ENCODE measurements at places on chromosomes 7 and 10.

- no peak for DNase-seq
Measured at GRCh38 chr7:16558761-16559302, 32.2 kb downstream of the LRRC72 start.

- no peak for DNase-seq
Measured at GRCh38 chr7:107185716-107186115, 16.9 kb downstream of the HBP1 start.

DNA sequence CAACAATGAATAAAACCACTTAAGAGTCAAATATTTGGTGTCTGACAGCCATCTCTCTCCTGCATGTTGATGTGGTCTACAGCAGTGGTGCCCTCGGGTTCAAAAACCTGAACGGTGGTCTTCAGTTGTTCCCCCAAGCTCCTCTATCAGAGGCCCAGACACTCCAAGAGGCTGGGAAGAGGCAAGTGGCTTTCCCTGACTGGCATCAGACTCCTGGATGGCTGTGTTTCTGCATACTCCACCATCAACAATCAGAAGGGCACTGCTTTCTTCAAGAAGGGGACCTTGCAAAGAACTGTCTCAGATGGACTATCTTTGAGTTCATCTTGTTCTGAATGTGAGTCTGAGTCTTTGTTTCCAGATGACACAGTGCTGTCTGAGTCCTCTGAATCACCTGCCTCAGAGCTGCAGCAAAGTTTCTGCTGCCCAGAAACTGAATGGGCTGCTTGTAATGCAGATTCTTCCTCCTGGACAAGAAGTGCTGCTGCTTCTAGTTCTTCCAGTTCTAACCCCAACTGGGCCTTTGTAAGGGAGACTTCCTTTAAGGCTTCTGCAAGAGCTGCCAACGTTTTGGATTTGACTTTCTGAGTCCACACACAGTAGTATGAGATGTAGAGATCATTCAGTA, 5.9 kb upstream of the SGMS1 start:
- DNase-seq, result no peak

- no peak for DNase-seq
Measured at GRCh38 chr7:130814778-130815335, 80.8 kb upstream of the KLF14 start.

DNA sequence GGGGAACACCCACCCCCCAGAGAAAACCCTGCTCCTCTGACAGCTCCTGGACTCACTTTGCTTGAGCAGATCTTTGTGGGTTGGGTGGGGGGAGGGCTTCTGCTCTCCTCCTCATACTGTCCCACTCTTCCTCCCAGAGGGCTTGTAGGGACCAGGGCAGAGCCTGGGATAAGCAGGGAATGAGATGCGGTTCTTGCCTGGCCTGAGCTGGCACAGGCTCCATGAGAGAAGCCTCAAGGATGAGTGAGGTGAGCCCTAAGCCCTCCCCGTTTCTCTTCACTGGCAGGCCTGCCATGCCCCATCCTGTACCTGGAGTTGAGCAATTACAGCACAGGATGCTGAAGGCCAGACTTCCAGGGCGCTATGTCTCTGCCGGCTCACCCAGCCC, 134.7 kb downstream of the ADAM12 start:
- DNase-seq, result no peak

- no peak for DNase-seq
Measured at GRCh38 chr7:157972914-157973313, 614.7 kb downstream of the PTPRN2 start.

DNA sequence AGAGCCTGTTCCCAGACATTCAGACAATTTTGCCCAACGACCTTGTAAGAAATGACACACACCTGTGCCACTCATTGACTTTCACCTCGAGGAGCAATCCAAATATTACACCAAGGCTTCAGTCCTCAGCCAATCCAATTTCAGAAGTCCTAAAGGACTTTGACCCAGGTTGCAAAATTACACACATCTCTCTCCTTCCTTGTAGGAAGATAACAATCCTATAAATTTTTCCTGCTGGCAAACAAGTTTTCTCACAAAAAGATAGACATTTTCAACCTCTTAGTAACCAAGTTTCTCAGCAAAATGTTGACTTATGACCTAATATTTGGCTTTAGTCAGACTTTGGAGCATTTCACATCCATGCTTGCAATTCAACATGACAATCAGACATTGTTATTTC, 745.0 kb downstream of the GRID1 start:
- no peak for DNase-seq

DNA sequence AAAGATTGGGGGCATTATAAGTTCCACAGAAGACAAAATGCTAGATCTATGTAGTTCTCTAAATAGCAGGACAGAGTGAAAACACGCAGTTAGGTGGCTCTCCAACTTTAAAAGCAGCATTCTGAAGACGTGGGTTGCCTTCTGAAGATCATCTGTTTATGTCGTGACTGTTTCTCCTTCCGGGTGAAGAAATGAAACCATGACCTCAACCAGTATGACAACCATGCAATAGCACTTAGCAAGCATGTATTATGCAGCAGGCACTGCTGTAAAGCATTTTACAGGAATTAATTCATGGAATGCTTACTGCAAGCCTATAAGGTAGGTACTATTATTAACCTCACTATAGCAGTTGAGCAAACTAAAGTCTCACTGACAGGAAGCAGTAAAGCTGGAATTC, 125.2 kb downstream of the SLC25A13 start:
- no peak for DNase-seq

GRCh38 chr7:14071045-14071444, 81.6 kb upstream of the ETV1 start:
- no peak for DNase-seq

- no peak for DNase-seq
Measured at GRCh38 chr10:77566914-77567566, 70.6 kb downstream of the KCNMA1 start.

DNA sequence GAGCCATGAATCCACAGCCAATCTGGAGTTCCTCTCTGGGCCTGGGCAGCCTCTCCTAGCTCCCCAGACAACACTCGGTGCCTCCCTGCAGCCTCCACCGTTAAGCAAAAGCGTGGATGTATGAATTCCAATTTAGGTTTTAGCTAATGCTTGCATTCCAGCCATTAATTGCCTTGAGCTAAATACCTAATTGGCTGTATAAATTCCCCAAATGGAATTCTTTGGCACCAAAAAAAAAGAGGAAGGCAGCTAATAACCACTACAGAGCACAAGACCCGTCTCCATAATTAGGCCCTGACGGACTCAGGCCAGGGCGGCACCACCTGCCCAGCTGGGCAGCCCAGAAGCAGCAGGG, 140.5 kb downstream of the PTPRN2 start:
- DNase-seq, result no peak

DNA sequence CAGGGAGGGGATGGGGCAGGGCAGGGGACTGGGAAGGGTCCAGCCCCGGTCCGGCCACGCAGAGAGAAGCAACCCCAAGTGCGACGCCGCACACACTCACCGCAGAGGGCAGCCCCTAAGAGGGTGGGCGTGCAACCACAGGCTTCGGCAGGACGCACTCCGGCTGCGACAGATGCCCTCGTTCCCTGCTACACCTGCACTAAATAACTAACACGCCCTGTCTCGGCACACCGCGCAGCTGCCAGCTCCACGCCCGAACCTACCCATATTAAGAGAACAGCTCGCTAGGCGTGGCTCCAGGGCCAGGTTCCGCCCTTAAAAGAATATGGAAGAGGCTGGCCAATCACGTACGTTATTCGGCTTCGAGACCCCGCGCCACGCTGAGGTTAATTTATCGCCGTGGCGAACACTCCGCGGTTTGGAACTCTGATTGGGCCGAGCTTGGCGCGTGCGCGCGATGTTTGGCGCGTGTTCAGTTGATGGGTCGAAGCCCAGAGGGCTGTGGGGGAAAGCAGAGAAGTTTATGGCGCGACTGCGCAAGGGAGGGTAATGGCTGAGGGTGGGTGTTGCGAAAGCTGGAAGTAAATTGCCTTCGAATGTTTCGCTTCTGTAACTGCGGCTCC, 91.1 kb downstream of the OR13A1 start:
- DNase-seq, result no peak

DNA sequence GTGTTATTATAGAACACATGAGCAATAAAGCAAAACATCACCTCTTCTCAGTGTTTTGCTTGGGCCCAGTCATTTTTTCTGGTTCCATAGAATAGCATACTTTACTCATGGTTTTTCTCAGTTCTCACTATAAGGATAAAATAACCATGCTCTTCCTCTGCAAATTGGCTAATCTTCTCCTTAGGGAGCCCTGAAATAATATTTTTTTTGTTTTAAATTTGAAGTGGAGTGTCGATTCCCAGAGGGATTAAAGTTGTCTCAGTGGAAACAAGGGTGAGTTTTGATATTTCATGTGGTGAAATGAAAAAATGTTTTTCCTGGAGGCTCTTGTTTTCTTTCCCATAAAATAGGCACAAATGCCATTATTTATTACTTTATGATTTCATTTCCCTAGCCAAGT, 127.3 kb downstream of the NOC3L start:
- no peak for DNase-seq

DNA sequence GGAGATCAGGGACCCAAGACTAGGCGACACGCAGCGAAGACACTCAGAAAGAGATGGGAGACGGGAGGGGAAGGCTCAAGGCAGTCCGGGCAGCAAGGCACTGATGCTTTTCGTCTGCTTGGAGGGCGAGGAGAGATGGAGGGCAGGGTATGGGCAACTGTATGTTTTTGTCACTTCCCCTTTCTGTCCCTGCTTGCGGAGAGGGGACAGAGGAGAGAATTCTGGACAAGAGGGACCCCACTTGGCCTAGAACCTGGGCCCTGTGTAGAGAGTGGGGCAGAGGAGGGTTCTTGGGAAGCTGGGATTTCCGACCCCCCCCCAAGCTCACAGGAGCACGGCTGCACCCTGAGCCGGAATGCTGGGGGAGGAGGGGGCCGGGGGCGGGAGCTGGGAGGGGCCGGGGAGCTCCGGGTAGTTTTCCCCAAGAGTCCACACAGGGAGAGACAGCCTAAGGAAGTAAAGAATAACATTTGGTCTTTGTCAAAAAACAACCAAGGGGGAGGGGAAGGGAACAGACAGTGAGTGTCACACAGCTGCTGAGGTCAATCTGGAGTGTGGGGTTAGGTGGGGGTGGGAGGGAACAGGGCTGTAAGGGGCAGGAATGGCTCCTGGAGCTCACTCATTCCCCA, 1.8 kb downstream of the LRCH4 start:
- DNase-seq, result no peak

DNA sequence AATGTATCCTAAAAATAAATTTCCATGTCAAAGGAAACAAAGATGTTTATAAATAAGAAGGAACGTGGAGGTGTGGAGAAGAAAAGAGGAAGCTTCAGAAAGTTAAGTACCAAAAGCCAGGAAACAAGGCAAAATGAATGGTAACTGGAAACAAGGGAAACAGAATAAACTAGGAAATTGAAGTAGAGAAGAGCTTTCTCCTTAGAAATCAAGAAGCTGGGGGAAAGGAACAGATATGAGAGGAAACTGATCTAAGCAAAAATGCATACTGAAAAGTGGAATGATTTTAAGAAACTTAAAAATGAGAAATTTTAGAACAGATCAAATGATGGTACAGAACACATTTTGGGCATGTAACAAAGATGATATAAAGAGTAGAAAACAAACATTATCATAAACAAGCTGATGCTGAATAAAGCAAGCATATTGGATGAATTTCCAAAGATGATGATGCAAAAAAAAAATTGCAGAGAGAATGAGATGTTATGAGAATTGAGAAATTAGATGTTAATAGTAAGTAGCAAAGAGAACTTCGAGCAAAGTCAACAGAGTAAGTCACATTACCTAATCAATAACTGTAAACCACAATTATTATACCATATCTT, 1.9 kb downstream of the BRAF start:
- no peak for DNase-seq

DNA sequence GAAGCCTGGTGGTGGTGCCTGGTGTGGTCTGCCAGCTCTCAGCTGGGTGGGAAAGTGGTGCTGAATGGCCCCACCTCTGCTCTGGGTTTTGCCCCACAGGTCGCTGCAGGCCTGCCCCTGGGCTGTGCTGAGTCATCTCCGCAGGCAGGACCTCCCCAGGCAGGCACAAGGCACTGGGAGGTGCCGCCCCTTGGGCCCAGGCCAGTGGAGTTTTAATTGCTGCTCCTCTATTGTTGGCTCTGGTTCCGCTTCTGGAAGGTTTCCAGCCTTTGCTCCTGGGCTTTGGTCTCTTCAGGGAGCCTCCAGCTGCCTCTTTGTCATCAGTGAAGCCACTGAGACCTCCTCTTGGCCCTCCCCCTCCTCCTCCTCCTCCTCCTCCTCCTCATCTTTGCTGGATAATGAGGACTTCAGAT, 180.3 kb upstream of the GRB10 start:
- no peak for DNase-seq

- DNase-seq, result no peak
Measured at GRCh38 chr10:3469639-3470020, 297.0 kb upstream of the PITRM1 start.

- DNase-seq, result no peak
Measured at GRCh38 chr7:31335161-31335856, 5.2 kb downstream of the NEUROD6 start.

GRCh38 chr7:111308691-111309090, 217.8 kb downstream of the LRRN3 start:
- no peak for DNase-seq

- DNase-seq, result no peak
Measured at GRCh38 chr10:12579954-12580858, 230.9 kb downstream of the CAMK1D start.

DNA sequence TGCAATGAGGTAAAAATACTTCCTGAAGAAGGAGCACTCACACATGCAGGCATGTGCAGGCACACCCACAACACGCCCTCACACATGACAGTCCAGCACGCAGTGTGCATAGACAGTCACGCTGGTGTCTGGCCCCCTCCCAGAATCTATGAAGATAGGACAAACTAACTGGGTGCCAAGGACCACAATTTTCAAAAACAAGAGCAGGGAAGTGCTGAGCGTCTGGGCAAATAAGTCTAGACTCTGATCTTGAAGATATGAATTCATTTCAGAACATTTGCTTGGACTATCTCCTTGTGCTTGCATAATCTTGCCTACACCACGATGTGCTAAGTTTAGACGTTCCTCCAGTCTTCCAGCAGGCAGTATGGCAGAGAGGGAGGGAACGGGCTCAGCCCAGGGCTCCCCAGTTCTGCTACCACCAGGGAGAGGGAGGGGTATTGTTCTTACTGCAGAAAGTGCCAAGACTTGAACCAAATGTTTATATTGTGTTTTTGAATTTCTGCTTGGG, 276.5 kb upstream of the KLF6 start:
- DNase-seq, result no peak

GRCh38 chr10:1380088-1380671, 324.0 kb downstream of the WDR37 start:
- no peak for DNase-seq

All from non-pigmented ciliary epithelial cell (primary cell).